ENCODE measurements at places on chromosomes 12 and 14.

GRCh38 chr12:43585676-43586075 lies 33.7 kb upstream of the ADAMTS20 start:
- no peak for DNase-seq

GRCh38 chr14:100609941-100610391 lies 22.7 kb upstream of the BEGAIN start:
- DNase-seq, result no peak

DNA sequence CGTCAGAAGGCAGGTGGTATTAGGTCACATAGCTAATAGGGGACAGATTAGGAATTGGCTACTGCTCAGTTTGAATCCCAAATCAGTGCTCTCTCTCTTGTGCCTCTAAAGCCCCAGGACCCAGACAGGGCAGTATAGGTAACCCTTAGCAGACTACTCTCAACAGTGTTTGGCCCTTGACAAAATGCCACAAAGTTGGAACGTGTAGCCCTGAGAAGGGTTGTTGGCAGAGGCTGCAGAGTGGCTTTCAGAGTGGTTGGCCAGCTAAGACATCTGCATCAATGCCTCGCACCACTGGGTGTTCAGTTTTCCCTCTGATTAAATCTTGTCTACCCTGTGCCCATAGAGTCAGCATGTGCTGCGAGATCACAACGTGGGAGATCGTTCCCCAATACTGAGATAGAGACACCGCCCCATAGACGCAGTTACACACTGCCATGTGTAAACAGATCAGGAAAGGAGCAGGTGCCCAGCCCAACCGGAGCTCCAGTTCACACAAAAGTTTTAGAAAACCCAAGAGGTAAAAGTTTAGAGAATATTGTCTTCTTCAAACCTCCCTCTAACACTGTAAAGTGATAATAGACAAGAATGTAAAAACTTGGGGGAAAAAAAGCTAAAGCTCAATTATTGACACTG lies 48.3 kb downstream of the EML1 start:
- DNase-seq, result no peak

GRCh38 chr14:104803912-104804410 lies 3.1 kb downstream of the ZBTB42 start:
- DNase-seq, result no peak

DNA sequence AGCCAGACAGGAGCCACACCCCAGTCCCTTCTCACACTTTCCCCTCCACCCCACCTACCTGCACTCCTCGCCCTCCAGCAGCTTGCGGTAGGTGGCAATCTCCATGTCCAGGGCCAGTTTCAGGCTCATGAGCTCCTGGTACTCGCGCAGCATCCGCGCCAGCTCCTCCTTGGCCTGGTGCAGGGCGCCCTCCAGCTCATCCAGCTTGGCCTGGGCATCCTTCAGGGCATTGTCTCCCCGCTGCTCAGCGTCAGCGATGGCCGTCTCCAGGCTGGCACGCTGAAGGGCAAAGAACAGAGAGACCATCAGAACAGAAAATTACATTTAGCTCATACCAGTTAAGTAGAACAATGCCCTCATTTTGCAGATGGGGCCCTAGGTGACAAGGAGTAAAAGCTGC lies 5.5 kb downstream of the KRT74 start:
- DNase-seq, result no peak
